Activated CD4-positive, alpha-beta T cell treated with anti-CD3 and anti-CD28 coated beads, Interleukin-2, Interleukin-4, amounts not matched to agents 100 ng/mL and 50 ng/mL, durations not matched to agents 16 hours and 8 hours (primary cell): ENCODE measurements at places on chromosomes 1 and 21.
A peak's percentile ranks its signal among the peaks of the same experiment; 100 is the strongest.

- no peak for DNase-seq
Observed at GRCh38 chr1:184514447-184514846, 127.6 kb downstream of the C1orf21 start.

DNA sequence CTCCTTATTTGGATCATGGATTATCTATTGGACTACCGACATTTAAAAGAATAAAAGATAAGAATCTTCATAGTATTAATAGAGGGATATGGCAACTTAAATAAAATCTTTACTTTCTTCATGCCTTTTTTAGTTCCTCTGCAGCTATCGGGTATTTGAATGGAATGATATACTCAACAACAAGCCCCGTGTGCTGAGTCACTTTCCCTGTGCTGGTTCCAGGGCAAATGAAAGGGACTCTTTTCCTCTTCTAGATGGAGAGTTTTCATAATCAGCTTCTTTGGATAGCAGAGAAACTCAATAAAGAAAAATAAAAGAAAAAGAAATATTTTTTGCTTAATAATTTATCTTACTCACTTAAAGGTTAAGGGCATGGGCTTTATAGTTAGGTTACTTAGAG, 213.7 kb downstream of the LRRC40 start:
- DNase-seq, result no peak

GRCh38 chr1:156616463-156616862, 2.8 kb upstream of the HAPLN2 start:
- no peak for DNase-seq

DNA sequence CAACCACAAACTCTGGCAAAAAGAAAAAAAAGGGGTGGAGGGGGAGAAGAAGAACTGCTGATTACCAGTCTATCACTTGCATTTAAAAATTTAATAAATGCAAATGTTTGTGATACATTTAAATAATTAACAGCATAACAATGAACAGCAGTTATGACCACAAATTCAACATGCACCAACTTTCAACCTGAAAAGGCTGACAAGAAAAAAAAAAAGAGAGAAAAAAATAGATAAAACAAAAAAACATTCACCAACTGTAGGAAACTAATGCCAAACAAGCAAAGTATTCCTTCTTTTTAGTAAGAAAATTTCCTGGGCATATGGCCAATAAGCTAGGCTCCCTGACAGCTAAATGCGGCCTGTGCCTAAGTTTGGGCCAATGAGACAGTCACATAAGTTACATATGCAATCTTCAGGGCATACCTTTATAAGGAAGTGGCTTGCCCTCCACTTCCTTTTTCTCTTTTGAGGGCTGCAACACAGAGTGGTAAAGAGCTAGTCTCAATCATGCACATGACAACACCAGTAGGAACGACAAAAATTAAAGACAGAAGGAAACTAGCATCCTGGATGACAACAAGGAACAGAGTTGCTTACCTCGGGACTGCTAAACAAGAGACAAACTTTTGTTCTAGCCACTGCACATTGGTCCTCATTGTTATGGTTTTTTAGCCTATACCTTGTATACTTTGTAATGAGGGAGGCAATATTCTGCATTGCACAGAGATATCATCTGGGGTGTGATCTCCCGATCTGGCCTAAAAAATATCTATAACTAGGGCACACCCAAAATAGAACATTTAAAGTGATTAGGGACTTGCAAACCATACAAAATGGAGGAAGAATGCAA, 24.2 kb upstream of the PHTF1 start:
- peak; percentile 75 for DNase-seq

DNA sequence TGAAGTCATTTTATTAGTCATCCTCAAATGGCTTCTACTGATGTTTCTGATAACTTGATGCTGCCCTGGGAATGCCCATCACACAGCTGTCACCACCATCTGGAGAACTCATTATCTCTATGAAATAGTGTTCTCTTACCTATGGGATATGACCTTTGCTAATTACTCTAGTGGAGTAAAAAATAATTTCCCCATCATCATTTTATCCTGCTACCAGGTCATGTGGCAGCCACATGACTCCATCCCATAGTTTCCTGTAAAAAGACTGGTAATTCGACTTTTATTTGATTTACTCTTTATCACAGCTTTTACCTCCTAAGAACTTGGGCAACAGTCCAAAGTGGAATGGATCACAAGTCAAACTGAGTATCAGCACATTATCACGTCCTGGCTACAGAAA, 76.1 kb upstream of the USP25 start:
- DNase-seq, result no peak
